Muscle of arm (tissue), 14 donors: ENCODE measurements at places on chromosomes 6 and 20.

DNA sequence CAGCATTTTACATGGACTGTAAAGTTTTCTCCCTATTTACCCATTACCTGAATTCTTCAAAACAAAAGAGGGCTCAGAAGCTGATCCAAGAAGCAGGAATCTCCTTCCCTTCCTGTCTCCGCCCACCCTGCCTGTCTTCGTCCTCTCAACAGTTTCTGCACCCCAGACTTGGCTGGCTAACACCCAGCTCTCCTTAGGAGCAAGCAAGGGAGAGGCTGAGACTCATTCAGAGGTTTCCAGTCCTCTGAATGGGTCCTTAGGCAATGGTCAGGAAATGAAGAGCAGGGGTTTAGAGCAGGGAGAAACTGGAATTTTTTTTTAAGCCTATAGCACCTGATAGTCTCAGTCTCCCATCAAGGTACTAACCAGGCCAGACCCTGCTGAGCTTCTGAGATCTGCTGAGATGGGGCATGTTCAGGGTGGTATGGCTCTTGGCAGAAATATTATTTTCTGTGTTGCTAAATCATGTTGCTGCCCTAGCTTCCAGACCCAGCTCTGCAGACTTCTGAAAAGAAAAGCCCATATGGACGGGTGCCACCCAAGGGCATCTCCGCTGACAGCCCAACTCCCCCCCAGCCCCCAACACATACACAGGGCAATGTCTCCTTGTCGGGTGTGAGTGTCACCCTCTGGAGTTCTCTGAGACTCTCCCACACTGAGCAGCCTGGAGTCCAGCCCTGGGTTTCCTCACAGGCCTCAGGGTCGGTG, 74.6 kb upstream of the CD93 start:
- no peak for DNase-seq

DNA sequence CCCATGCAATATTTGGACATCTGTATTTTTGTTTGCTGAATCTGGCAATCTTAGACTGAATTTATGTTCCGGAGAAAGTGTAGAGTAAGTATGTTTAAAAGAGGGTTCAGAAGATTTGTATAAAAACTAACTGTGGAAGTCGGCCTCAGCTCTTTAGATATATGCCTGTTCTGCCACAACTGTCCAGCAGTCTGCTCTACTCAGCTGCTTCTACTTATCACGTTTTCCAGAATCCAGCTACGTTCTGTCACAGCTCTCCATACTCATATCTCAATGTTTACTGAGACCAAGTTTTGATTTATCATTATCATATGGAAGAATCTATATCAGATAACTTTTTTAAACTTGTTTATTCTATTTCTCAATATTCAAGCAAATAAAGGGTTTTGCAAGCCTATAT, 721.3 kb downstream of the EYS start:
- DNase-seq = no peak

GRCh38 chr6:85186546-85187175, 263.2 kb upstream of the NT5E start:
- no peak for DNase-seq

DNA sequence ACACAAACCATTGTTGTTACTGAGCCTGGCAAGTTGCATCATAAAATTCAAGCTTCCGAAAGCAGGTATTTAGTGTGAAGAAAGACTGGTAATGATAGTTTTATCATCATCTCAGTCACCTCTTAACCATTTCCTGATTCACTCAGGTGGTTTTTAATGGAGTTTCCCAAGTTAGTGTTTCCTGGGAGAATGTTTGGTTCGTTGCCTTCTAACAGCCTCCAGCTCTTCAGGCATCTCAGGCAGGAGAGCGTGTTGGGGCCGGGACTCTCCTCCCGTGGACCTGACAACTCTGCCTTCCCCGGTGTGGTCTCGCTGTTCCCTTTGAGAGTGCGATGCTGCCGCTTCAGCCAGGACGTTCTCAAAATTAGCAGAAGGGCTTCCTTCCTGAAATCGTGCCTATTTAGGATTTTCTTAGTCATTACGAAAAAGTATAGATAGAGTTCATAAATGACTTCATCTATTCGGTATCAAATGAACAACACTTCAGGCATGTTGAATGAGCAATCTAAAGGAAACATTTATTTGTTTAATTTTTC, 105.0 kb upstream of the QKI start:
- DNase-seq = no peak

DNA sequence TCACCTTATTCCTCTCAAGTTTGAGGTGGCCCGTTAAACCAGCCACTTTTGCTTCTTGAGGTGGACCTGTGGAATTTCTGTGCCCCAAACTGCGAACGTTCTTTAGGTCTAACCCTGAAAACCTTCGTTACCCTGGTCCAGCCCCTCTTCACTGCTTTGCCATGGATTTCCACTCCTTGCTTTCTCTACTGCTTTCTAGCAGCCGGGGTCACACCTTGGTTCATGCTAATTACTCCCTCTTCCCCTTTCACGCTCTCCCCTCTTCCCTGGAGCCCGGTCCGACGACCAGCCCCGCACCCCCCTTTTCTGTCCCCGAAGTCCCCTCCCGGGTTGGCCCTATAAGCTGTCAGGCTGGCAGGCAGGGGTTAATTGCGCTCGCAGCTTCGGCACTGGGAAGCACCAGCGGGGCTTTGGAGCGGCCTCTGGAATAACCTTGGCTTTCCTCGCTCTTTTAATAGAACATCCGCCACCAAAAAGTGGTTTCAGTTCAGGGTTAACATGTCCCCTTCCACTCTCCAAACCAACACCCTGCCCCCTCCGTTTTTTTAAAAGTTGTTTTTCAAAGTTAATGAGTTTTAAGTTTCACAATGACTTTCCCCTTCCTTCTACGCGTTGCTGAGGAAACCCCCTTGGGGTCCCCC, 1.4 kb upstream of the HIVEP1 start:
- peak; percentile 83 for DNase-seq

- DNase-seq = no peak
Observed at GRCh38 chr6:28943223-28943556, 19.4 kb upstream of the TRIM27 start.

GRCh38 chr6:30888816-30889495, 4.6 kb downstream of the DDR1 start:
- no peak for DNase-seq

- no peak for DNase-seq
Observed at GRCh38 chr20:41927655-41928054, 309.5 kb upstream of the CHD6 start.

- DNase-seq = no peak
Observed at GRCh38 chr20:50247196-50248094, 56.8 kb downstream of the CEBPB start.

GRCh38 chr6:1777921-1778685, 168.4 kb downstream of the FOXC1 start:
- DNase-seq = no peak

- DNase-seq = no peak
Observed at GRCh38 chr6:150633486-150633834, 33.8 kb downstream of the PLEKHG1 start.

DNA sequence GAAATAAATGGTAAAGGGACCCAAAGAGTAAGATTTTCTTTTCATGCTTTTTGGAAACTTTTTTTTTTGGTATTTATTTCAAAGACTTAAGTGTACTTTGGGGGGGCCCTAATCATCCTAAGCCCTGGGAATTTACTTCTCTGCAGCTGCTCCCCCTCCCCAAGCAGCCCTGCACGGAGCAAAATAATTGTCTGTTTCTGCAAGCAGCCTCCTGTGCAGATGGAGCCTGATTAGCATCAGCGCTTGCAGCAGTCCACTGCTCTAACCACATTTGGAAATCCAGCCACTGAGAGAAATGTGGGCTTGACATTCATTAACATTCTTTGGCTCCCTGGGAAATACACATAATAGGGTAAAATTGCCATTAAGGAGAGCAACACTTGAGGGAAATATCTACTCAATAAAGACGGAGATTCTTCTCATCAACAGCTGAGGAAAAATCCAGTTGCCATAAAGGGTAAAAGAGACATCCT, 309.2 kb upstream of the MAP3K7 start:
- DNase-seq = no peak

- peak; percentile 71 for DNase-seq
Observed at GRCh38 chr6:54238396-54238795, 69.8 kb upstream of the TINAG start.

DNA sequence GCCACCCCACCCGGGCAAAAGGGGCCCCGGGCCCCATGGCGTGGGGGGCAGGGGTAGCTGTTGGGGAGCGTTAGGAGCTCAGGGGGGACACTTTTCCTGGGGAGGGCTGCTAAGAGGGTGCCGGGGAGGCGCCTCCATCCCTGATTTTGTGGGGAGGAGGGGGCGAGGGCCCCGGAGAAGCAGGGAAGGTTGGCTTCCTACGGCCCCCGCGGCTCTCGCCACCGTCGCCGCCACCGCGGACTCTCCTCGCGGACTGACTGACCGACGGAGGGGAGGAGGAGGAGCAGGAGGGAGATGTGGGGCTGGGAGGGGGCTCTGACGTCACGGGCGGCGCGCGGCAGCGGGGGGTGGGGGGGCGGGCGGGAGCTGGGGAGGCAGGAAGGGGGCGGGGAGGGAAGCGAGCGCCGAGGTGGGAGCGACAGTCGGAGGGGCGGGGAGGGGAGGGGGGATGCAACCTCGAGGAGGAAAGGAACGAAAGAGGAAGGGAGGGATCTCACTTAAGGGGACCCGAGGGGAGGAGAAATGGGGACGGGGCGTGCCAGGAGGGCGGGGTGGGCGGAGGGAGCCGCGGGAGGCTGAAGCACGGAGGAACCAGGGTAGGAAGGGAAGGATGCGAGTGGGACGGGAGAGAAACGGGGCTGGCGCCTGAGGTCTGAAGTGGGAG, 5.1 kb downstream of the GABBR1 start:
- DNase-seq = peak; percentile 81
